Small intestine (tissue), 16 donors: ENCODE measurements at places on chromosomes 1 and 21.

GRCh38 chr1:25695771-25696311 lies 79.2 kb downstream of the MAN1C1 start:
- no peak for DNase-seq

GRCh38 chr21:16022116-16022515 lies 292.3 kb downstream of the USP25 start:
- DNase-seq, result no peak

GRCh38 chr1:24553931-24554330 lies 2.0 kb upstream of the NCMAP start:
- no peak for DNase-seq

- DNase-seq, result no peak
These were observed 88.9 kb downstream of the PGBD5 start for GRCh38 chr1:230337266-230337665.

DNA sequence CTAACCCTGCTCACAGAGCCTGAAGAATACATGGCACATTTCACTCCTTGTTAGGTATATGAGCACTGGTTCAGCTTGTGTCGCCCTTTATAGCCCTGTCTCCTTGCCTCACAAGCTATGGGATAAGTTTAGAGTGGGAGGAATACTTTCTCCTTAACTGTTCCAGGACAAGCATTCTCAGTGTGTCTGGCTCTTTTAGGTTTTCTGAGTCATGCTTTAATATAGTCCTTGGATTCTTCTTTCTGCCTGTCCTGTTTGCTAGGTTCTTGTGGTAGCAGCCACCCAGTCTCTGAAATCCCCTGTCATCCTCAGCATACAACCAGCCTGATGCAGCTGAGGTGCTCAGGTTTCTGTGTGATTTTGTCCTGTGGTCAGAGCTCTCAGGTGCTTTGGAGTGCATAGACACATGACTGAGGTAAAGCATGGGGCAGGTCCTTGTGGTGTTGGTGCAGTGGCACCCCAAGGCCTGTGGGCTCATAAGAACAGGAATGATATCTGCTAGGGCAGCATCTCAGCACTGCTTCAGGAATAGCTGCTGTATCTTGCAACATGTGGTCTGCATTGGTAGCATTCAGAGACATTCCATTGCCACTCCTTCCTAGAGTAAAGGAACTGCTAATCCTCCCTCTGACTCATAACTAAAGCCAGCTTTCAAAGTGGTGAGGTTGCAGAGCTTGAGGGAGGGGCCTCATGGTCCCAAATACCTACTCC lies 14.2 kb upstream of the CASQ2 start:
- peak; percentile 18 for DNase-seq

DNA sequence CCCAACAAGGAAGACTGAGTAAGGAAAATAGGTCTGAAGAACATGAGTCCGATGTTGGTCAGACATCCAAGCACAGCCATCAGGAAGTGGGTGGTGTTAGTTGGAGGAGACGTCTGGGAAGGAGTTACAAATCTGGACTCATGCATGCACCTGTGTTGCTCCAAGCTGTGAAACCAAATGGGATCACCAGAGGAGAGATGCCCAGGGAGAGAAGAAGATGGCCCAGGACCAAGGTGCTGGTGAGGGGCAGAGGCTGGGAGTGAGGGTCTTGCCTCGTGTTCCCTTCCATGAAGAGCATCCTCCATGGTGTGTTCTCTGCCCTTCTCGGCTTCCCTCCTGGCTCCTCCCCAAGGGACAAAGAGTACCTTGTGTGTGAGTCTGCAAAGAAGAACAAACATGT lies 405.6 kb downstream of the NPHP4 start:
- DNase-seq, result no peak

- no peak for DNase-seq
These were observed 10.6 kb upstream of the GIPC2 start for GRCh38 chr1:78035121-78035520.

DNA sequence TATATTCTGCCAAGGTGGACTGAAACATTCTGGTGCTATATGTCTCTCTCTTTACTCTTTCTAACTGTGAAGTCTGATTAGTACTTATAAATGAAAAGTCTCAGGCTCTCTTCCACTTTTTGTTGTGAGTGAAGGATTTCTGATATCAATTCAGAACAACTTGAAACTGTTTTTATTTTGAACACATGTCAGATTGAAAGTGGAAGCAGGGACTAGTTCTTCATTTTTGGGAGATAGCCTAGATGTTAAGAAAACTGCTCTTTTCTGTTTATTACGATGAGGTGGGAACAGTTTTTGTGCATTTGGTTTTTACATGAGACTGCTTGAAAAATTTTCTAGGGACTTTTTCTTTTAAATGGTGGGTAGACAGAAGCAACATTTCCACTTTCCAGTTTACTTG lies 14.5 kb upstream of the GBP3 start:
- no peak for DNase-seq

DNA sequence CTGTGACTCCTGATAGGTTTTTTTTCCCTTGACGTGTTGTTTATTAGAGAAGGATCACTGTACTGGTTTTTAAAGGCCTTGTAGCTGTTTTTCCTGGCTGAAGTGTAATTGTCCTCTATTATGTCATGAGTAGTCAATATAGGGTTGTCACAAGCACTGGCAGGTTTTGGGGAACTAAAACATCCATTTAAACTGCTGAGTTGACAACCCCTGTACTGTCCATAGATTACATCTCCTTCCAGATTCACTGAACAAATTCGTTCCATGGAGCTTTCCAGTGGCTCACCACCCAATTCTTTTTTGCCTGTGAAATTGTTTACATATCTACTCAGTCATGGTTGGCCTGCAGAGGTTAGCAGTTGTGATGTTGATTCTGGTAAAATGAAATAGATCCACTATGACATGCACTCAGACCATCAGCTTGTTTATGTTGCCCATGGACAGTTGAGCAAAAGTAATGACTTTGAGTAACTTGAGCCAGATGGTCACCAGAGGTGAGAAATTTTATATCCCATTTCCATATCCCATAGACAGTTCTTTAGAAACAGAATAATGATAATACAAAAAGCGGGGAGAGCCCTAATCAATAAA lies 59.9 kb upstream of the QSOX1 start:
- DNase-seq, result no peak

DNA sequence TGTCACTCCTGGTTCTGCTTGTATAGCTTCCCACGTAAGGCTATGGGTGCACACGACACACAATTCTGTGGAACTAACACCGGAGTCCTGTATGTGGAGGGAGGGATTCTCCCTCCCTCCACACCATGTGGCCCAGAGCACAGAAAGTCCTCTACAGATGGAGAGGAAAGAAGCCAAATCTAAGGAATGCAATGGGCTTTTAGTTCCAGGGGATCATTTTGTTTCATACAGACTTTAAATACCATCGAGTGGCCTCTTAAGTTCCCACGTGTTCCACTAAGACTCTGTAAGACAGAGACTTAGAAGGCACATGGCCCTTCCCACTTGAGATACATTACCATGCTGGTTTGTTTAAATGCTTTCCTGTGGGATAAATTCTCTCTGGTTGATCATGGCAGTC lies 156.0 kb downstream of the TGFB2 start:
- no peak for DNase-seq
